ENCODE measurements at places on chromosomes 4 and X.

- no peak for DNase-seq
Measured at GRCh38 chr4:121599049-121599448, 97.7 kb downstream of the ANXA5 start.

DNA sequence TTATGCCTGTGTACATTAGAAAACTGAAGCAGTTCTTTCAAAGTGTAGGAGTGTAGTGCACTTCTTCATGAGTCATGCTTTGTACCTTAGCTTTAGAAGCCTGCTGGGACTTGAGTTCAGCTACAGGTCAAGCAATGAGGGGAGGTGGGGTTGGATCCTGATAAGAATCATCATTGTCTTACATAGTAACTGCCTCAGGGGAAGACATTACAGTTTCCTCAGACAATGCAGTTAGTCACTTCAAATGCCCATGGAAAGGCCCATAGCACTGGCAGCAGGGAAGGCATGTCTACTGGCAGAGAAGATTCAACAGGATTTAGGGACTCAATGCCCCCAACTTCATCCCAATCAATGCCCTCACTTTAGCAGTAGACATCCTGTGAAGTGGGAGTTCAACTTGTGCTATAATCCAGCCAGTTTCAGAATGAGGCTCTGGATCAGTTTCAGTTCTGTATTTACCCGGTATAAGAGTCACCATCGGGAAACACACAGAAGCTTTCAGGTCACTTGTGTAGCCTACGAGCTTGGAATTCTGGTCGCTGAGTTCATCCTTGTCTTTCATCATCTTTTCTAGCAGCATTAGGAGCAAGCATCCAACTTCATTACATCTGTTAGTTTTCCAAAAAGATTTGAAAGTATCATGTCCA, 1216.5 kb downstream of the RAPGEF2 start:
- DNase-seq = peak; percentile 39

GRCh38 chrX:99909946-99910345, 500.1 kb downstream of the PCDH19 start:
- no peak for DNase-seq

DNA sequence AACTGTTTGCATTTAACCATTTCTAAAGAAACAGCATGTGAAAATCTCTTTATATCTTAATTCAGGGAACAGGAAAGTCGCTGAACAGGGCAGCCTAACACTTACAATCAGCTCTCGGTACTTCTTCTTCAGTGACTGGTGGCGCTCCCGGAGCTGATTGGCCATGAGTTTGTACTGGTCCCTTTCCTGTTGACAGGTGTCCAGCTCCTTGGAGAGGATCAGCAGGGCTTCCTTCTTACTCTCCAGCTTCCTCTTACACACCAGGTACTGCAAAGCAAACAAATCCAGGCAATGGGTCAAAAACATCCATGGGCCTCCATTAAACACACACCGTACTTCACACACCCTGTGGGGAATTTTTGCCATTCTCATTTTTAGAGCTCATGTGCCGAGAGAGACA, 36.4 kb downstream of the CCDC149 start:
- DNase-seq = no peak

DNA sequence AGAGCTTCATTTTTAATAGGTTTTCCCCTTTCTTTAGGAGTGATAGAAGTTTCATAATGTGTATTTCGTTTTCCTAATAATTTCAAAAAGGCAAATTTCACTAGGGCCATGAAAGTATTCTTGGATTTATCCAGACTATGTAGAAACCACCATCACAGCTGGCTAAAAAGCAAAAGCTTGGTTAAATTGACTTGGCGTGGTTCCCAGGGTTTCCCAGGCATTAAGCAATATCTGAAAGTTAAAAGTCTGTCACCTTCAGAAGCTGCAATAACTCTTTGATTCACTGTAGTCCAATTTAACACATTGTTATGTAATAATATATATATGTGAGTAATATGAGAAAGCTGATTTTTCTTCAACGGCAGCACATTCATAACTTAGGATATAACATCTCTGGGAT, 38.3 kb downstream of the NDNF start:
- DNase-seq = peak; percentile 62

DNA sequence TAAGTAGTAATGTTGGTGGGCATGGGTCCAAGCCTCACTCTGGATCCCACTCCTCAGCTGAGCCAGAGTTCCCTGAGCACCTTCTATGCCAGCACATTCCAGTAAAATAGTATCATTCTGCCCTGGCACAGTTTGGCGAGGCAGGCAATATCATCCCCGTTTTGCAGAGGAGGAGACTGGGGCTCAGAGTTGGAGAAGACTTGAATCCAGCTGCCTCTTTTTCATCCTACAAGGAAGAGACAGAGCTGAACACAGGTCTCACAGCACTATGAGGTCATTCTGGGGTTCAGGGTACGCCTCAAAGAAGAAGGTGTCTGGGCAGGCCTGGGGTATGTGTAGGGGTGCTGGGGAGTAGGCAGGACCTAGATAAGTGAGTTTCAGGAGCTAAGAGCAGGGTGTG, 103.9 kb upstream of the STX18 start:
- no peak for DNase-seq

DNA sequence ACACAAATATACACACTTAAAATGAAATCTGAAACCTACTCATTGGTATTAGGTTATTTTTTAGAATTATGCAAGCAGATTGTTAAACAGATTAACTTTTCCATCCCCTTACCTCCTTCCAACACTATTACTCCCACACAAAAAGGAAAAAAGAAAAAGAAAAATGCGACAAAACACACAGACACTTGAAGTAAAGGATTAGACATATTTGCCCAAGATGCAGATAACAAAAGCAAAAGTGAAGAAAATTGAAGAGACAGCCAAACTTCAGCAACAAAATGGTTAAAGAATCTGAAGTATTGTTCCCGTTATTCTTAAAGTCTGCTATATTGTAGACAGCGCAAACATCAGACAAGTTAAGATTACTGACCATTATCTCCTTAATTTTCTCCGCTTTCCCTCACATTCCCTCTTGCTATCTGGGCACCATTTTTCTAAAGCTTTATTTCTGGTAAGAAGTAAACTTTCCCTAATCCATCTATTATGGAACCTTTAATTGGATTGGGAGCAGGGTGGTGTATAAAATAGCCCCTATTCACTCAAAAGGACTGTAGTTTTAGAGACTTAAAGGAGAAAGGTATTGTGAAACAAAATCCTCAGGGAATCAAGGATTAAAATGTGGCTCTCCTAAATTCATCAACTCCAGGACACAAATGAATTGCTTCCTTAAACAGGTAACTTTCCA, 34.7 kb upstream of the MAB21L2 start:
- no peak for DNase-seq

DNA sequence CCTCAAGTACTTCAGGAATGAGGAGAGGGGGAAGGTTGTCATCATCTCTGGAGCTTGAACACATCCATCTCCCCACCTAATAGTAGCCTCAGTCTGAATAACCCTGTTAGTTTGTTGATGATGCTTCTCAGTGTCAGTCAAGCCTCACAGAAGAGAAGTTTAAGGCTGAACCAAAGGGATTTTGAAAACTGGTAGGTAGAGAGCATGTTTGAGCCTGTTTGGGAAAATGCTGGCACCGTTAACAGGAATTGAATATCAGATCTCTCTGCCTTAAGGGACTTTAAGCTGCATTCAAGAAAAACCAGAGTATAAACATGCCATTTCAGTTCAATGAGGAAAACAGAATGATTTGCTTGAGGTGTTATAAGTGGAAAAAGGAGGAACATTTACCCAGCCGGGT, 73.1 kb downstream of the MAPK10 start:
- no peak for DNase-seq

Data from retinal pigment epithelial cell (primary cell).